Lung (tissue), 17 donors: ENCODE measurements at places on chromosomes 3 and 15. TPM values are rescaled to one million over a fixed set of nuclear protein-coding genes. Genes with fewer than 3 reads are reported as not detected.

Gene C3orf70
- 4.9 TPM for total RNA-seq

Gene NR2F2
- 73.5 TPM for total RNA-seq

Gene EFHB
- total RNA-seq: 12.5 TPM

GRCh38 chr3:182238126-182238525, 526.4 kb downstream of the SOX2 start:
- H3K4me3 ChIP-seq: no peak overlapping the region
- H3K36me3 ChIP-seq: no peaks in the 10 kb centered on the region
- H3K27ac ChIP-seq: no peak overlapping the region

Gene SLC28A2
- 0.28 TPM for total RNA-seq

DNA sequence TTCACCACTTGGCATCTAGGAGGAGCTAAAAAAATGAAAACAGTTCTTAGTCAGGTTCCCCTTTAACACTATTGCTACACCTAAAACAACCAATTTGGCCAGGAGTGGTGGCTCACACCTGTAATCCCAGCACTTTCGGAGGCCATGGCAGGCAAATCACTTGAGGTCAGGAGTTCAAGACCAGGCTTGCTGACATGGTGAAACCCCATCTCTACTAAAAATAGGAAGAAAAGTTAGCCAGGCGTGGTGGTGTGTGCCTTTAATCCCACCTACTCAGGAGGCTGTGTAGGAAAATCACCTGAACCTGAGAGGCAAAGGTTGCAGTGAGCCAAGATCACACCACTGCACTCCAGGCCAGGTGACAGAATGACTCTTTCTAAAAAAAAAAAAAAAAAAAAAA, 124.1 kb downstream of the DGKG start:
- DNase-seq: no peak
- peaks cover 10% of the 10 kb centered on the region for H3K4me1 ChIP-seq
- no peaks in the 10 kb centered on the region for H3K36me3 ChIP-seq

GRCh38 chr15:60374628-60375081, 23.1 kb downstream of the ANXA2 start:
- peak overlapping the region; percentile 13 for H3K27ac ChIP-seq
- peaks cover 4% of the 10 kb centered on the region for H3K4me1 ChIP-seq
- H3K27me3 ChIP-seq: no peaks in the 10 kb centered on the region
- no peak overlapping the region for H3K4me3 ChIP-seq

Gene COL6A6
- total RNA-seq: 42.8 TPM

- H3K27ac ChIP-seq: peak within 1 kb of the TSS; percentile 66
- no peaks in the 10 kb centered on the region for H3K27me3 ChIP-seq
- H3K4me1 ChIP-seq: peaks cover 30% of the 10 kb centered on the region
- peak; percentile 95 for DNase-seq
- peaks cover 3% of the 10 kb centered on the region for H3K36me3 ChIP-seq
- peak within 1 kb of the TSS; percentile 40 for H3K4me3 ChIP-seq
These were observed at the start of gene BOC for GRCh38 chr3:113211330-113212149. Gene BOC, plus strand, starts transcription at chr3:113211557. Its CDS starts 38,246 bp downstream, at chr3:113249803.

DNA sequence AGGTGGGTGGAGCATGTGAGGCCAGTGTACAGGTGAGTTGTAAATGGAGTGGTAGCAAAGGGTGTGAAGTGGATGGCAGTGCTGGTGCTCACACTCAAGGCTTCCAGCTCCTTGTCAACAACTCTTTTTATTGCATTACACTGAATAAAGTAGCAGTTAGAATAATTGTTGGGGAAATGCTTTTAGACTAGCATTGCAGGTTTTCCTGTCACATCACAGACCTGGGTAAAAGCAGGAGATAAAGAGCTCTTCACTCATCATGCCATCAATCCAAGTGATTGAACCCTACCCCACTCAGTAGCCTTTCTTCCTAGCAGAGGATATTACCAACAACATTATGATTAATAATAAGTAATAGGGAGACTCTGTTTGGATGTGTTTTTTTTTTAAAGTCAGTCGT, 81.6 kb downstream of the CDIN1 start:
- no peaks in the 10 kb centered on the region for H3K36me3 ChIP-seq
- no peak overlapping the region for H3K4me3 ChIP-seq
- no peaks in the 10 kb centered on the region for H3K4me1 ChIP-seq
- no peak overlapping the region for H3K27ac ChIP-seq
- DNase-seq: no peak
- no peaks in the 10 kb centered on the region for H3K27me3 ChIP-seq

GRCh38 chr15:62505762-62506161, 340.7 kb upstream of the C2CD4B start:
- no peaks in the 10 kb centered on the region for H3K27me3 ChIP-seq
- H3K4me1 ChIP-seq: peaks cover 38% of the 10 kb centered on the region
- H3K4me3 ChIP-seq: no peak overlapping the region
- H3K36me3 ChIP-seq: no peaks in the 10 kb centered on the region

GRCh38 chr3:60178931-60179653, 1072.2 kb downstream of the FHIT start:
- no peak overlapping the region for H3K4me3 ChIP-seq
- H3K36me3 ChIP-seq: no peaks in the 10 kb centered on the region
- no peaks in the 10 kb centered on the region for H3K27me3 ChIP-seq
- H3K4me1 ChIP-seq: no peaks in the 10 kb centered on the region
- no peak overlapping the region for H3K27ac ChIP-seq

Gene CHST2
- 14.5 TPM for total RNA-seq
